ENCODE measurements at places on chromosomes 16 and 17.

GRCh38 chr17:45992904-45993303 is 6.1 kb upstream of the STH start:
- DNase-seq, result no peak

DNA sequence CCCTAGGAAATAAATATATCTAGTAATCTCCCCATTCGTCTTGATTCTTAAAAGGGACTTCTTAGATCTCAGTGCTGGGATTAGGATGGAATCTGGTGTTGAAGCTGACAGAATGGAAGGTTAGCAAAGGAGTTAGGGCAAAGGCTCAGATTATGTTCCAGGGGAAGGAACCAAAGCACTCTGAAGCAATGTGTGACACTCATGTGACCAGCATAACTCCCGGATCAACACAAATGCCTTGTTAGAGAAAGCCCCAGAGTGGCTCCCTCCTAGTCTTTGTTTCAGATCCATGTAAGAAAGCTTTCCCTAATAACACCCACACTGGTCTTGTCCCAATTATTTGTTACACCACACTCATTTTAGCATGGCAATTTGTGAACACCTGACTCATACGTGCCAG is 62.6 kb upstream of the ERN1 start:
- DNase-seq, result no peak

- DNase-seq, result no peak
Measured at GRCh38 chr16:5634666-5635180, 537.1 kb upstream of the EEF2KMT start.

DNA sequence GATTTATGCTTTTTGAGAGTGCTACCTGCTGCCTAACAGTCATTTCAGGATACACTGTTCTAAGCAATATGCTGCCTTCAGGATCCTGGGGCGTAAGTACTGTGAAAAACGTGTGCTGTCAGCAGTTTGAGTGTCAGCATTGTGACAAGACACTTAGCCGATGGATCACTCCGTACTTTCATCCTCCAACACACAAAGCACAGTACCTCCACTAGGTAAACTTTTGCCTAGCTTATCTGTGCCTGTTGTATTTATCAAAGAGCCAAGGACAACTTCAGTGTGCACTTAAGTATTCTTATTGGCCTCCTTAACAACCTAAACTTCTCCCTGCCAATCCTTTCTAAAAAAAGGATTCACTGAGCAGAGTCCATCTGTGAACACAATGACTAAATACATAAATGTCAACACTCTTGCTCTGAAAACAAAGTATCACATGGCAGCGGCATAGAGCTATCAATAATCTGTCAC is 33.8 kb upstream of the PHLPP2 start:
- no peak for DNase-seq

GRCh38 chr16:23838485-23839142 is 2.8 kb downstream of the PRKCB start:
- DNase-seq, result no peak

GRCh38 chr17:57092779-57093178 is 7.7 kb downstream of the AKAP1 start:
- no peak for DNase-seq

DNA sequence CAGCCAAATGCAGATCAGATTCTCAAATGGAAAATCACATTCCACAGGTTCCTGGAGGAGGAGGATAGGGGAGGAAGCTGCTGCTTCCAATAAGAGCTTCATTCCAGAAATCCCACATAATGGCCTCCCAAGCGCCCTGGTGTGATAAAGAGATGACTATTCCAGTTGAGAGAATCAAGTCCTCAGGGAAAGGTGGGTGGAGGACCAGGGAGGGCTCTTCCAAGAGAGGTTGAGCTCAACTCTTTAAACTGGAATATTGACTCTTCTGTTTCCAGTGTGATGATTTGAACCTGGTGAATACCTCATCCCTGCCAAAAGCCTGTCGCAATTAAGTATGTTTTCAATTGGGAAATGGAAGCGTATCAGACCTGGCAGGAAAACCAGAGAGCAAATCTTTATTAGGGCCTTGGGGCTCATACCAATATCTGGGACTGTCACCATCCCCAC is 81.4 kb upstream of the DYNLRB2 start:
- DNase-seq, result no peak

GRCh38 chr17:35486920-35487732 is 38.6 kb upstream of the SLFN13 start:
- DNase-seq, result no peak

Data from NCI-H1930 (cell line).